Esophagus muscularis mucosa (tissue), 4 donors: ENCODE measurements at places on chromosomes 7 and 10.

- DNase-seq, result no peak
Measured at GRCh38 chr10:114380060-114380459, 24.2 kb downstream of the AFAP1L2 start.

DNA sequence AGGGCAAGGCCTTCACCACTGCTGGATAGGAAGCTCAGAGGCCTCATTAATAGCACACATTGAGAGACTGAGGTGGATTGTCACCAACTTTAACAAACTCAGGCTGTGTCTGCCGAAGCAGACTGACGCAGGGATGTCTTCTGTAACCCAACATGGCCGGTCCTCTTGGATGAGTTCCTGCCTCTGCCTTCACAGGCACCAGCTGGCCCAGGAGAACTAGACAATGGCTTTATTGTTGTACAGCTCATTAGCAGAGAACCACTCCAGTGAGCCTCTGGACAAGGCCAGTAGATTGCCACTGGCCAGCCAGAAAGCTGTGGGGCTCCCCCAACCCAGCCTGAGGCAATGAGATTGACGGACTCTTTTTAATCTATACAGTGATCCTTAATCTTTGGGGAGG is 9.4 kb downstream of the NODAL start:
- no peak for DNase-seq

DNA sequence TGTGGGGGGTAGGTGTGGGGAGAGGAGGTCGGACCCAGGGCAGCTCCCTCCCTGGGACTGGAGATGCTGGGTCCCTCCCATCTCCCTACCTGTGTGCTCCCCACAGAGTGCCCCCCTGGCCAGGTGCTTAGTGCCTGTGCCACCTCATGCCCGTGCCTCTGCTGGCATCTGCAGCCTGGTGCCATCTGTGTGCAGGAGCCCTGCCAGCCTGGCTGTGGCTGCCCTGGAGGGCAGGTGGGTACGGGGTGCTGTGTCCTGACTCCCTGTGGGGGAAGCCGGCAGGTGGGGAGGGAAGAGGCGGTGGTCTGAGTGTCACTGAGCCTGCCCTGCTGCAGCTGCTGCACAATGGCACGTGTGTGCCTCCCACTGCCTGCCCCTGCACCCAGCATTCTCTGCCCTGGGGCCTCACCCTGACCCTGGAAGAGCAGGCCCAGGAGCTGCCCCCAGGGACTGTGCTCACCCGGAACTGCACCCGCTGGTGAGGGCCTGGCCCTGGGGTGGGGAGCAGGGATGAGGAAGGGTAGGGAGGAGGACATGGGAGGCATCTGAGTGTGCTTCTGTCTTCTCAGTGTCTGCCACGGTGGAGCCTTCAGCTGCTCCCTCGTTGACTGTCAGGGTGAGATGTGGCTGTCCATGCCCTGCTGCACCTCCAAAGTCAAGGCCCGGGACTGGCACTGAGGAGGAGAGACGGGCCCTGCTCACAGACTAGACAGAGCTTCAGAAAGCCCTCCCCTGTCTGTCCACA is 11.7 kb upstream of the ZNF862 start:
- no peak for DNase-seq

- peak; percentile 81 for DNase-seq
Measured at GRCh38 chr7:111853201-111853990, 291.1 kb upstream of the IMMP2L start.

DNA sequence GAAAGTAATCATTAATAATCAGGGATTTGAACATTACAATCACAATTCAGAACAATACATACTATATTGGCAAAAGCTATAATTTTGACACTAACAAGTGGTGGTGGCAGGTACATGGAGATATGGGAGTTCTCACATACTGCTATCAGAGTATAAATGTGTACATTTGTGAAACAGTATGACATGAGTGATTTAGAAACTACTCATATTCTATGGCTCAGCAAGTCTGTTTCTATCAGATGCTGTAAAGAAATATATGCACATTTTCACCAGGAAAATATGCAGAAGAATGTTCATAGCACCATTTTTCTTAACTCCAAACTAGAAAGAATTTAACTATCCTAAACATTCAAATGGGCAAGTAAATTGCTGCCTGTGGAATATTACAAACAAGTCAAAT is 620.0 kb downstream of the SH2D4B start:
- DNase-seq, result no peak

DNA sequence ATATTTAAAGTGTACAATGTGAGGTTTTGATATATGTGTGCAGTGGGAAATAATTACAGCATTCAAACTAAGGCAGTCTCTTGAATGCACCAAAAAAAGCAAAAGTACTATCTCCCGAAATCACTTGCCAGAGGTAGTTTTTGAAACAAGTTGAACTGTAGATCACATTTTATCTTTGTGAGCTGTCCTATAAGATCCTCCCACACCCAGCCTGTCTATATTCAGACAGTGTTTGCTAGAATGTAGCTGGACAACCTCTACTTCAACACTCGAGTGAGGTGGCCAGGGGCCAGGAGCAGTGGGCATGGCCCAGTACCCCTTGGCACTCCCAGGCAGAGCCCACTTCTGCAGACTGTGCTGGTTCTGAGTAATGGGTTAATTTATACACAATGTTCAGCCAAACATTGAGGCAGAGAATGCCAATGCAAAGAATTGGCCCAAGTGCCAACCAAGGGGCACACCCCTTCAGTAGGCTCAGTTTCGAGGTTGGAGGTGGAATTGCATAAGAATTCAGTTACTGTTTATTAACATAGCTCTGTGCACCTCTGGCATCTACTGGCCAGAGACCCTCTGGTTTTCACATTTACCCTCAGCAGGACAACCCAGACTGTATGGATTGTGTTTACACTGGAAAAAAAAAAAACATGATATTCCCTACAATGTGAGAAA is 70.5 kb downstream of the AHR start:
- no peak for DNase-seq

GRCh38 chr7:128879939-128880746 is 17.5 kb downstream of the ATP6V1F start:
- no peak for DNase-seq

DNA sequence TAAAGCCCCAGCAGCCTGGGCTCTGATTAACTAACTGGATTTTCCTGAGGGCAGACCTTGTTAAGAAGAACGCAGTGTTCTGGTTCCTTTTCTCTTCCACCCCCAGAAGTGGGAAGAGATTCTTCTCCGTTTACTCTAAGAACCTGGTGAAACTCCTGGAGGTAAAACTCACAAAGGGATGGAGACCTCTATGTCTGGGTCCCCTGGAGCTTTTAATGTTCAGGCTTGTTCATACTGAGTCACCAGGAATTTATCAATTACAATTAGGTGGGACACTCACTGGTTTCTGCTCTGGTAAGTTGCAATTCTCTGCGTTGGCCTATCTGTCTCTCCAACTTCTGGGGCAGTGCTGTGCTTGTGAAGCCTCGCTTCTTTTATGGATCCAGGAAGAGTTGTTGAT is 73.3 kb upstream of the CACNB2 start:
- DNase-seq, result no peak

- DNase-seq, result no peak
Measured at GRCh38 chr7:30977222-30977621, 13.5 kb downstream of the GHRHR start.

DNA sequence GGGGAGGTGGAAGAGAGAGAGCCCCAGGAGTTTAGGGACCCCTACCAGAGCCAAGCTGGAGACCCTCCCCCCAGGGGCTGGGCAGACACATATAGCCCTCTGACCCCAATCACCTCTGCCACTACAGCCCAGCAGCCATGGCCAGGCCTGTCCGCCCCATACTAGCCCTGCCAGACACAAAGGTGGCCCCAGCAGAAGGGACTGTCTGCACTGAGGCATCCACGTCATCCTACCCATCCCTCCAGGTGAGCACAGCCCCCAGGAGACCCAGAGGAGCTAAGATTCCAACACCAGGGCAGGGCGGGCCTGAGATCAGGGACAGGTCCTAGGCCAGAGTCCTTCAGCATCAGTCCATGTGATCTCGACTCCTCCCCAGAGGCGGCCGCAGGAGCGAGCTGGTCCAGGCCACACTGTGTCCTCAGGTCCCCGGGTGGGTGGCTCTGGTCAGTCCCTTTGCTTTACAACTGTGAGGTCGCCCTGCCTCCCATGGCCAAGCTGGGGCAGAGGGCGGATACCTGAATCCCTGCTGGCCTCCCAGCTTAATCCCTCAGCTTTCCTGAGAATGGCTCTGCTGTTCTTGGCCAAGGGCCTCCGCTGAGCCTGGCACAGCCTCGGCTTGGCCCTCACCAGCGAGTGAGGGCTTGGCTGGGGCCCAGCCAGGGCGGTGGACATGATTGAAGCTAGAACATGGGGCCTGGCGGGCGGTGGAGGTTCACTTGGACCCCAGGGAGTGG is 14.3 kb upstream of the ELN start:
- no peak for DNase-seq

DNA sequence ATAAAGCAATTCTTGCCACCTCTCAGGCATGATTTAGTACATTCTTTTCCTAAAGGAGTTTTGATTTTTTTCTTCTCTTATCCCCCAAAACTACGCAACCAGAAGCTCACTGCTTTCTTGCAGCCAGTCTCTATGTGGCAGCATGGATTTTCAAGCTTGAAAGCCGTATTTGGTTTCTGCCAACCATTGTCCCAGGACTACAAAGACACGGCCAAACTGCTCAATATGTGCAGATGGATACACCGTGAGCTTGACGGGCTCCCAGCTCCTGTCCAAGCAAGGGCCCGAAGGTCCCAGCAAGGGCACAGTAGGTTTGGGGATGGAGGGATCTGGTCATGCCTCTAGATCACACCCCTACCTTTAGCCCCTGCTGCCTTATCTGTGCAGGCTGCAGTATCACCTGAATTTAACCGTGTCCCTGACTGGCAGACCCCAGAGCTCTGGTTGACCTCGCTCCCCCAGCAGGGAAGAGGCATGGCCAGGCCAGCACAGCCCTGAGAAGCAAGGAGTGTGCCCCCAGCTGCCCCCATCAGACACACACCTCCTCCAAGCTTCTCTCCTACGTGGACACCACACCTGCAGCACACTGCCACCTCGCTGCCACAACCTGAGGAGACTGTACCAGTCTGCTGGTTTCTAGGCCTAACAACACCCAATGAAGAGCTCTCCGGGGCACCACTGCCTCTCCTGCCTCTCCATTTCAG is 86.8 kb downstream of the COBL start:
- DNase-seq, result no peak

DNA sequence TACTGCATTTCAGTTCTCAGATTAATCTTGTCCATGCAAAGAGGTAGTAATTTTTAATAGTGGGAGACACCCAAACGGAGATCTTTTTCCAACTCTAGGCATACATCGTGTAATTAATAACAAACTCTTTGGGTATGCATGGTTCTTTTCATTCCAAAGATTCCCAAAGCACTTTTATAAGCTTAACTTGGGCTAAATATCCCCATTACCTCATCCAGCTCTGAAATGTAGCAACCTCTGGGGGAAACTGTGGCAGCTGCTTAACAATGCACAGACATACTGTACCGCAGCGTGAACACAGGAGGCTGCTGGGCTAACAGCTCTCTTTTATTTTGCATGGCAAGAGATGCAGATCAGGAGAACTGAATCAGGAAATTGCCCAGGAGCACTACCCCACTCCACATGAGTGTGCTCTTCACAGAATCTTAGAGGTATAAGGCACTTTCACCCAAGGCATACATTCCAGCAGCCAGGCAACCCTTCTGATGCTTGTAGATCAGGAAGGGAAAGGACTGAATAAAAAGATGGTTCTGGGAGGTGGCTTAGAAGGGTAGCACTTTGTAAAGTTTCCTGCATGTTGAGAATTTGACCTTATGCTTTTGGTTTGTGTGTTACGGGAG is 114.4 kb upstream of the GLI3 start:
- DNase-seq, result no peak

GRCh38 chr7:1020849-1021251 is 23.5 kb upstream of the GPR146 start:
- no peak for DNase-seq
